ENCODE measurements at places on chromosomes 2 and 18.

GRCh38 chr18:29326214-29326613, 1149.3 kb upstream of the CDH2 start:
- no peak for DNase-seq

- no peak for DNase-seq
Observed at GRCh38 chr2:151423760-151424159, 14.1 kb downstream of the RIF1 start.

DNA sequence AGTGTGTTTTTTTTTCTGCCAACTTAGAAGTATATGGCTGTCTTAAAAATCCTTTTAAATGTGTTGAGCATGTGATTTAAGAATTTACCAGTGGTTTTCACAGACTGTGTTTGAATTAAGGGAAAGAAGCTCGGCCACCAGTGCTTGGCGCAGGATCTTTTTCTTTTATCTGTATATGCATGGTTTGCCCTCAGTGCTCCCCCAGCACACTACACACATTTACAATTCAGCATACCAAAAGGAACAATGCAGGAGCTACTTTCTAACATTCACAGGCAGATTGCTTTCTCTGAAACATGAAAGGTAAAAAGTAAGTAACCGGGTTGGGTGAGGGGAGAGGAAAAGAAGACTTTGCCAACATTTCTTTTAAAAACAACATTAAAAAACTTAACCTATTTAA, 3.9 kb downstream of the SALL3 start:
- DNase-seq = no peak

- DNase-seq = no peak
Observed at GRCh38 chr2:118661179-118661578, 186.3 kb downstream of the EN1 start.

Data from activated T-helper 9 cell treated with anti-CD3 and anti-CD28 coated beads, Interleukin-2, amount 50 U/mL, for 16 hours (primary cell).